ENCODE measurements at places on chromosomes 5 and 9.

DNA sequence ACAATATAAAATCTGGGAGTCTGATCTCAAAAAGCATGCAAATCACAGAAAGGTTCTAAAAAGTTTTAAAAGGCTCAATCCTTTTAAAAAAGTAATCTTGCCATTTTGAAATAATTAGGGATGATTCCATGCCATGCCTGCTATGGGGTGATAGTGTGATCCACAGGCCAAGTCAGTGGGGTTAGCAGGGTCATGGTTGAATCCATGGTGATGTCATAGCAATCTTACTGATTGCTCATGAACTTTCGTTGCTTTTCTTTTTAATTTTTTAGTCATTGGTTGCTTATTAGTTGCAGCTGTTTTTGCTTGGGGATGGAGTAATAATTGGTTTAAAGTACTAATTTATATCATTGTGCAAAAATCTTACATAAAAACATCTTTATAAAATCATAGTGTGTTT, 485.0 kb downstream of the ENC1 start:
- no peak for DNase-seq

- no peak for DNase-seq
Observed at GRCh38 chr5:142981475-142981874, 211.3 kb downstream of the ARHGAP26 start.

DNA sequence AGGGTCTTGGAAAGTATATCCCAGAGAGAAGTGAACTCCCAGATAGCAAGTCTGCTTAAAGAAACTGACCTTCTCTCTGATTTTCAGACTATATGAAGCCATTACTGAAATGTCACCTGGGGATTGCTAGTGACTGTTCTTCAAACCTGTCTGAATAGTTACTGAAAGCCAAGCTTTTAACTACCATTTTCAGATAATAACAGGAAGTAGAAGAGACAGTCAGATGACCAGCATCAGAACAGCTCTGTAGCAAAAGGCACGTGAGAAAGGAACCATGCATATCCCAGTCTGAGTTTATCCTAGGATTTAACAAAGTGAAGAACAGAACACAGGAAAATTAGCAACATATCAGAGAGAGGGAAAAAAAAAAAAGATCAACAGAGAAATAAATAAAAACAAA, 74.9 kb upstream of the SELENOP start:
- no peak for DNase-seq

DNA sequence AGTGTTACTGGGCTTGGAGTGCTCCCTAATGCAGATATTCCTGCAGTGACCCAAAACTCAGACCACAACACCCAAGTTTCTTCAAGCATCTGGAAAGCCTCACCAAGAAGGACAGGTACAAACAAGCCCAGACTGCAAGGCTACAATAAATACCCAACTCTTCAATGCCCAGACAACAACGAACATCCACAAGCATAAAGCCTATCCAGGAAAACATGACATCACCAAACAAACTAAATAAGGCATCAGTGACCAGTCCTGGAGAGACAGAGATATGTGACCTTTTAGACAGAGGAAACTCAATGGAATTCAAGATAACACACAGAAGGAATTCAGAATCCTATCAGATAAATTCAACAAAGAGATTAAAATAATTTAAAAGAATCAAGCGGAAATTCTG, 605.6 kb downstream of the PDE4D start:
- DNase-seq = no peak

- no peak for DNase-seq
Observed at GRCh38 chr9:104082168-104082567, 11.9 kb upstream of the SMC2 start.

DNA sequence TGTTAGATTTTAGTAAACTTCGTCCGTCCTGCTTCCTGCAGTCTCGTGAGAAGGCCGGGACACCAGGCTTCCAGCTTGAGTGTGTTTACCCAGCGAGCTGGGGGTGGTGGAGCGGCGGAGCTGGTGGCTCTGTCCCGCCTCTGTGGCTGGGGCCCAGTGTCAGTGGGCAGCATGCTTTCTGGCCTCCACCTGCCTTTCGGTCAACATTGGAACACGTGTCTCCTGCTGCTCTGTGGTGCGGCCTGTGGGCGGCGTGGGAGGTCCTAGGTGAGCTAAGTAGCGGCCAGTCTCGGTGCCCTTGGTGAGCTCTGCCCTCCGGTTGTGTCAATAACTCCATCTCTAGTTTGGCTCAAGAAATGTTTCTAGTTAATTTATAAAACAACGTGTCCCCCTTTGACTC, 125.9 kb downstream of the GADD45G start:
- DNase-seq = no peak

DNA sequence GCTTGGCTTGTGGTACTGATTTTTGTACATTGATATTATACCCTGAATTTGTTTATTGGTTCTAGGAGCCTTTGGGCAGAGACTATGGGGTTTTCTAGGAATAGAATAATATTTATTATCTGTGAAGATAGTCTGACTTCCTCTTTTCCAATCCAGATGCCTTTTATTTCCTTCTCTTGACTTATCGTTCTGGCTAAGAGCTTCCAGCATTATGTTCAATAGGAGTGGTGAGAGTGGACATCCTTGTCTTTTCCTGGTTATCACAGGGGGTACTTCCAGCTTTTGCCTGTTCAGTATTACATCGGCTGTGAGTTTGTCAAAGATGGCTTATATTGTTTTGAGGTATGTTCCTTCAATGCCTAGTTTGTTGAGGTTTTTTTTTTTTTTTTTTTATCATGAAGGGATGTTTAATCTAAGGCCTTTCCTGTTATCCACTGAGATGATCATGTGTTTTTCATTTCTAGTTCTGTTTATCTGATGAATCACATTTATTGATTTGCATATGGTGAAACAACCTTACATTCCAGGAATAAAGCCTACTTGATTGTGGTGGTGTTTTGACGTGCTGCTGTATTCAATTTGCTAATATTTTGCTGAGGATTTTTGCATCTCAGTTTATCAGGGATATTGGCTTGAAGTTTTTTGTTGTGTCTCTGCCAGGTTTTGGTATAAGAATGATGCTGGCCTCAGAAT, 77.5 kb downstream of the CERT1 start:
- no peak for DNase-seq

DNA sequence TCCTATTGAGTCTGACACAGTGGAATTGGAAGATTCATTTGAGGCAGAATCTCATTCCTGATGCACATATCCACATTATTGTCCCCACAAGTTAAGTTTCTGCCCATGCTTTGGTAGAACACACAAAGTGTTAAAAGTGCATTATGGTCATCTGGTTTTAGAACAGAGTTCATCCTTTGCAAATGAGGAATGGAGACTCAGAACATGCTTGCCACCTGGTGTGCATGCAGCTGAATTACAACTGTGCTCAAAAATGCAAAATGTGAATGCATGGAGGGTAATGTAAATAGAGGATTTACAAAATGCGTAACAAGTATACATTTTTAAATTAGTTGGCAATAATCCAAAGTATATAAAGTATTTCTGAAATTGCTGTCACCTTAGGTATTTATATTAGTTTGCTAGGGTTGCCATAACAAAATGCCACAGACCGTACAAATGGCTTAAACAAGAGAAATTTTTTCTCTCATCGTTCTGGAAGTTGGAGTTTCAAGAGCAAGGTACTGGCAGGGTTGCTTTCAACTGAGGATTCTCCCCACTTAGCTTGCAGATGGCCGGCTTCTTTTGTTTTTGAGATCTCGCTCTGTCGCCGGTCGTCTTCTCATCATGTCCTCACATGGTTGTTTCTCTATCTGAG, 671.1 kb downstream of the TAF11L14 start:
- DNase-seq = no peak

GRCh38 chr5:31614151-31615020, 24.5 kb upstream of the PDZD2 start:
- DNase-seq = no peak

- DNase-seq = no peak
Observed at GRCh38 chr5:170503990-170504596, at the start of gene KCNIP1. KCNIP1 (plus strand) TSS chr5:170504020.

- DNase-seq = no peak
Observed at GRCh38 chr5:27392716-27393115, 354.3 kb upstream of the CDH9 start.

GRCh38 chr5:110751902-110752762, 13.3 kb downstream of the SLC25A46 start:
- no peak for DNase-seq

DNA sequence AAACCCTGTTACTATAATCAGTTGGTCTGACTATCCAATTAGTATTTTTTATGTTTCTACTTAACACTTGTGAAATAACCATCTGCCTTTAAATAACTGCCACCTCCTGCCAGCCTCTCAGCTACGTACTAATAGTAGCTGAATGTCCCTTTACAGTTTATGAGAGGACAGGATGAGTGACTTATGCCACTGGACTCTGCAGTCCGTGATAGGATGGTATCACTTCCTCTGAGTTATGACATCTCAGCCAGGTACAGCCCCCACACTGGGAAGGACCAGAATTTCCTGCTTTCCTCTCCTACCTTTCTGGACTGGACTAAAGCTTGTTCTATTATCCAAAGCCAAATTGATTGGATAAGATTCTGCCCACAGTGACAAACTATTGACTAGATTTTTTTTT, 102.9 kb downstream of the ZFAND5 start:
- DNase-seq = no peak
